Cardiac ventricle fibroblast (primary cell): ENCODE measurements at places on chromosomes 4 and X. TPM values are rescaled to one million over a fixed set of nuclear protein-coding genes. Genes with fewer than 3 reads are reported as not detected.

IGFBP7 gene
- 2,633 and 2,649 TPM in 2 replicates for total RNA-seq

LONRF3 gene
- total RNA-seq: 0.50 and 1.8 TPM in 2 replicates

NONO gene
- total RNA-seq: 220 and 236 TPM in 2 replicates

NDP gene
- total RNA-seq: 0.31 and 1.4 TPM in 2 replicates

PGAM4 gene
- not detected in 2 replicates for total RNA-seq

AMBN gene
- total RNA-seq: not detected in 2 replicates

POU4F2 gene
- total RNA-seq: not detected in 2 replicates

PABPC1L2B gene
- total RNA-seq: not detected in 2 replicates

ZFYVE28 gene
- total RNA-seq: 4.5 and 4.8 TPM in 2 replicates

ADD1 gene
- 190 and 208 TPM in 2 replicates for total RNA-seq

HSFX1 gene
- 0.24 and 0.56 TPM in 2 replicates for total RNA-seq

ARMCX2 gene
- 74.2 and 76.6 TPM in 2 replicates for total RNA-seq

USP17L11 gene
- not detected in 2 replicates for total RNA-seq

IL2 gene
- not detected in 2 replicates for total RNA-seq

CCDC158 gene
- total RNA-seq: 0.05 and 0.06 TPM in 2 replicates

TMEM271 gene
- not detected in 2 replicates for total RNA-seq

ASB9 gene
- 0.34 TPM in 1 of 2 replicates, not detected in the other for total RNA-seq

NHSL2 gene
- 1.8 and 3.2 TPM in 2 replicates for total RNA-seq

PLRG1 gene
- 22.7 and 44.3 TPM in 2 replicates for total RNA-seq

SSX2B gene
- not detected in 2 replicates for total RNA-seq

FGG gene
- not detected in 2 replicates for total RNA-seq

NAP1L3 gene
- 3.7 and 4.7 TPM in 2 replicates for total RNA-seq

CXCL8 gene
- 9.1 and 11.1 TPM in 2 replicates for total RNA-seq

SASH3 gene
- not detected in 2 replicates for total RNA-seq

DSPP gene
- not detected in 2 replicates for total RNA-seq

PRDX4 gene
- total RNA-seq: 422 and 457 TPM in 2 replicates

P2RY4 gene
- total RNA-seq: not detected in 2 replicates

CXCL6 gene
- 68.1 and 87.1 TPM in 2 replicates for total RNA-seq

CT83 gene
- total RNA-seq: not detected in 2 replicates

SRPK3 gene
- total RNA-seq: 0.12 TPM in 1 of 2 replicates, not detected in the other

UBA6 gene
- 23.2 and 37.0 TPM in 2 replicates for total RNA-seq

PLAC1 gene
- total RNA-seq: 0.12 TPM in 1 of 2 replicates, not detected in the other

SMIM10 gene
- total RNA-seq: 3.1 and 5.9 TPM in 2 replicates

ARHGAP36 gene
- total RNA-seq: not detected in 2 replicates

CT45A1 gene
- total RNA-seq: not detected in 2 replicates

ADH1B gene
- total RNA-seq: 632 and 682 TPM in 2 replicates

TLR6 gene
- 2.0 and 2.7 TPM in 2 replicates for total RNA-seq

JCHAIN gene
- total RNA-seq: 0.10 and 0.12 TPM in 2 replicates

FAM47E gene
- total RNA-seq: 0.44 and 0.78 TPM in 2 replicates

ZNF711 gene
- 0.24 and 0.31 TPM in 2 replicates for total RNA-seq

TRIM61 gene
- total RNA-seq: 1.6 and 2.7 TPM in 2 replicates

MAOB gene
- 2.2 and 3.4 TPM in 2 replicates for total RNA-seq

CYSLTR1 gene
- not detected in 2 replicates for total RNA-seq

YIPF7 gene
- total RNA-seq: not detected in 2 replicates

UTP3 gene
- total RNA-seq: 14.3 and 15.7 TPM in 2 replicates

CFP gene
- 0.06 and 0.20 TPM in 2 replicates for total RNA-seq

H2AZ1 gene
- 66.1 and 104 TPM in 2 replicates for total RNA-seq

GSX2 gene
- total RNA-seq: not detected in 2 replicates

MBNL3 gene
- 3.7 and 4.2 TPM in 2 replicates for total RNA-seq

SPANXD gene
- not detected in 2 replicates for total RNA-seq

CXCL11 gene
- not detected in 2 replicates for total RNA-seq

TAF7L gene
- 0.05 TPM in 1 of 2 replicates, not detected in the other for total RNA-seq

TEX13C gene
- not detected in 2 replicates for total RNA-seq

C4orf50 gene
- not detected in 2 replicates for total RNA-seq

CSAG3 gene
- total RNA-seq: not detected in 2 replicates
